ENCODE measurements at places on chromosomes 1 and 21. TPM values are rescaled to one million over a fixed set of nuclear protein-coding genes. Genes with fewer than 3 reads are reported as not detected.

UTP11 gene
- total RNA-seq, result 28.0 TPM

TCHHL1 gene
- not detected for total RNA-seq

EXTL1 gene
- 30.6 TPM for total RNA-seq

RGL1 gene
- total RNA-seq, result 57.3 TPM

PM20D1 gene
- 6.7 TPM for total RNA-seq

PRDM16 gene
- 12.2 TPM for total RNA-seq

GRCh38 chr1:45923343-45923742, 119.9 kb downstream of the MAST2 start:
- H3K27me3 ChIP-seq, result no peaks in the 10 kb centered on the region
- H3K4me1 ChIP-seq, result no peaks in the 10 kb centered on the region
- H3K27ac ChIP-seq, result no peak overlapping the region
- no peaks in the 10 kb centered on the region for H3K36me3 ChIP-seq
- DNase-seq, result no peak

DNA sequence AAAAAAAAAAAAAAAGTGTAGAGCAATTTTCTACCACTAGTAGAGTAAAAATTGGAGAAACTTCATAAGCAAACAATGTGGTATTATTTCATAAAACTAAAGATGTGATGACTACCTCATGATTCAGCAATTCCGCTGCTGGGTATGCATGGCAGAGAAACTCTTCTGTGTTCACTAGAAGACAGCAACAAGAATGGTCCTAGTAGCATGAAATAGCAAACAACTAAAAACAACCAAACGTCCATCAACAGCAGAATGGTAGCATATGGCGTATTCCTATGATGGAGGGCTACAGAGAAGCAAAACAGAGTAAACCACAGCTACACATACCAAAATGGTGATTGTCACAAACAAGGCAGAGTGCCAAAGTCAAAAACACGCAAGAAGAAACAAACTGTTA, 18.9 kb downstream of the HTR1D start:
- H3K27me3 ChIP-seq, result no peaks in the 10 kb centered on the region
- H3K4me1 ChIP-seq, result no peaks in the 10 kb centered on the region
- H3K4me3 ChIP-seq, result no peak overlapping the region

DNA sequence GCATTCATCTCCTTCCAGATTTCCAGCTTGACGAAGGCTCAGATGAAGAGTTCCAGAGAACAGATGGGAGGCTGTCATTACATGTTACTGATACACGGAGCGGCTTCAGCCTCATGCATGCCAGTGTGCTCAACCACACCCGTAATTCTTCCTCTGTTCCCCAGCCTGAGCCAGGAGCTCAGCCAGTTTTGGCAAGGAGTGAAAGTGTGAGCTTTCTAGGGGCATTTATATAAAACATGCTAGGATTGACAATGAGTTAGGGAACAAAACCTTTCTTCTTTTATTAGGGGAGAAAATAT, 290.4 kb upstream of the PLXNA2 start:
- no peak overlapping the region for H3K4me3 ChIP-seq
- DNase-seq, result no peak
- H3K4me1 ChIP-seq, result no peaks in the 10 kb centered on the region
- H3K36me3 ChIP-seq, result no peaks in the 10 kb centered on the region
- no peaks in the 10 kb centered on the region for H3K27me3 ChIP-seq

- no peaks in the 10 kb centered on the region for H3K4me1 ChIP-seq
- no peaks in the 10 kb centered on the region for H3K36me3 ChIP-seq
- H3K27ac ChIP-seq, result no peak overlapping the region
These were observed 42.7 kb upstream of the ATP1A1 start for GRCh38 chr1:116330342-116330652.

DNA sequence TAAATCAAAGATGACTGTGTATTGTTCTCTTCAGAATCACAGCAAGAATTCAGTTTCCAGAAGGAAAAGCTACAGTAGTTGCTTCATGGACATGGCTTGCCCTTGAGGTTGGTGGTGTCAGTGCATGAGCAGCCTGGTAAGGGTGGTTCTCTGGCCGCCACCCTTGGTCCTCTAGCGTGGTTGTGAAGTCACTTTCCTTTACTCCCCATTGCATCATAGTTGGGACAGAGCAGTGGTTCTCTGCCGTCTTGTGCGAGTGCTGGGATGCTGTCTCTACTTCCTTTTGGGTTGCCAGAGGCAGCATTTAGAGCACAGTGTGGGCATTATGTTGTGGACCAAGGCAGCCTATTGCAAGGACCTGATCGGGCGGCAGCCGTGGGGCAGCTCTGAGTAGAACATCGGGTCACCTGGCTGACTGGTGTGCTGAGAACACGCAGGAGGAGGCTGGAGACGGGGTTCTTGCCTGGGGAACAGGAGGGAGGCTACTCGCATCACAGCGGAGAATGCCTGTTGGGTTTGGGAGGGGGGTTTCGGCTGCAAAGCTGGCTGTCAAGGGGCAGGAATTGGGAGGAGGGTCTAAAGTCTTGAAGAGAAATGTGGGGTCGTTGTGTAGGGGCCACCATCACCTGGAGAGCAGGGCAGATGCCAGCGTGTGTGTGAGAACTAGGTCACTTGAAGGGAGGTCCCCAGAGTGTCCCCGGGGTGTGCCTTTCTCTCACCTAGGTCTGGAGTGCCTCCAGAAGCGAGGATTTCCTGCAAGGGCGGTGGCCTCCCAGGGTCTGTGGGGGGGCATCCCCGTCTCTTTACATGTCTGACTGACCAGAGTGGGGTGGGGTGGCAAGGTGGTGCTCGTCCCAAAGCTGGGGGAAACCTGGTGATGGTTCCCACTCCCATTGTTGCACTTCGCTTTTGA, 6.3 kb downstream of the ARF1 start:
- H3K27me3 ChIP-seq, result no peaks in the 10 kb centered on the region
- no peaks in the 10 kb centered on the region for H3K36me3 ChIP-seq
- no peak overlapping the region for H3K4me3 ChIP-seq
- peaks cover 81% of the 10 kb centered on the region for H3K4me1 ChIP-seq

DNA sequence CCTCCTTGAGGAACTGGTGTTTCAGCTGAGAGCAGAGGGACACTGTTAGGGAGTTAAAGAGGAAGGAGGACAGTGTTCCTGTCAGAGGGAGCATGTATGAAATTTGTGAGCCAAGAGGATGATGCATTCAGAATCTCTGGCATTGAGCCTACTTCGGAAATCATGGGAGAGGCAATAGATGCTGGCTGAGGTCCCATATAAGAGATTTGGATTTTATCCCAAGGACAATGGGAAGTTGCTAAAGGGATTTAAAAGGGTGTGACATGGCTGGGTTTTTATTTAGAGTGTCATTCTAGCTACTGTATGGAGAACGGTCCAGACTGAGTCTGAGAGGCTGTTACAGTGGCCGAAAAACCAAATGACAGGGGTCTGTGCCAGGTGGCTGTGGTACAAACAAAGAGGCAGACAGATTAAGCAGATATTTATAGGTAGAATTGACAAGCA, 403.2 kb upstream of the B3GALT2 start:
- no peaks in the 10 kb centered on the region for H3K27me3 ChIP-seq
- no peaks in the 10 kb centered on the region for H3K4me1 ChIP-seq
- no peak overlapping the region for H3K27ac ChIP-seq

DNA sequence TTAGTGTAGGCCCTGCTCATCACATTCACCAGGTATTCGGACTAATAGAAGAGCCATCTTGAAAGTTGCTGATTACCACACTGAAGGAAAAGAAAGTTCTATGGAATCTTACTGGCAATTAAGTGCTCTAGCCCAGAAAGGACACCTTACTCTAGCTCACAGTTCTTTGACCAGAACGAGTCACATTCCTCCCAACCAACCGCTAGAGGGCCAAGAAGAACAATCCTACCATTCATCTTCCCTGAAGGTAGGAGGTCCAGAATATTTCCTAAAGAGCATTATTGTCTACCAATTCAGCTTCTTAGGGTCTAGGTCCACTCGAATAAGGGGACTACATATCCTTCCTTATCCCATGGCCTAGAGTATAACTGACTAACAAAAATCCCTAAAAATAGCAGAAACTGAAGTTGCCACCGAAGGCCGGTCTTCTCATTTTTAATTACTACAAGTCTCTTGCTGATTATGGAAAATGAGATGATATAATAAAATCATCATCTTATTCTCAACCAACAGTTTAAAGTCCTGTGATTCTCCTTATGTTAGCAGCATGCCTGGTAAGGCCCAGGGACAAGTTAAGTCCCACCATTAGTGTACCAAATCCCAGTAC, 2.7 kb upstream of the FMO1 start:
- H3K27ac ChIP-seq, result no peak overlapping the region
- H3K4me3 ChIP-seq, result no peak overlapping the region
- H3K36me3 ChIP-seq, result no peaks in the 10 kb centered on the region
- H3K27me3 ChIP-seq, result no peaks in the 10 kb centered on the region
- H3K4me1 ChIP-seq, result no peaks in the 10 kb centered on the region

GRCh38 chr1:193234530-193234929, 48.1 kb upstream of the B3GALT2 start:
- H3K36me3 ChIP-seq, result peaks cover 53% of the 10 kb centered on the region
- no peak overlapping the region for H3K27ac ChIP-seq

DNA sequence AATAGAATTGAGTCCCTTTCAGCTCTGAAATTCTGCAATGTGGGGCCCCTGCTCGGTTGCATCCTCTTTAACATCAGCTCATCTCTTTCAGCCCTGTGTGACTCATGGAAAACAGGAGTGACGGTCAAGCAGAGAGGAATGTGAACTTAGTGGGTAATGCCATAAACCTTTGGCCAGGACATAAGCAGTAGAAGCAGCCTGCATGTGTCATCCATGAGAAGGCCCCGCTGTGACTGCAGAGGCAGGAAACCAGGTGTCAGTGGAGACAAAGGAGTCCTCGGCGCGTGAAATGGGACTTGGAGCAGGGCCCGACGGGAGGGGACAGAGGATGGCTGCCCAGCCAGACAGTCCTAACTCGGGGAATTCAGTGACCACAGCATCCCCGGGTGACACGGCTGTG, 21.1 kb upstream of the EPHB2 start:
- DNase-seq, result no peak
- no peak overlapping the region for H3K4me3 ChIP-seq
- H3K27ac ChIP-seq, result no peak overlapping the region
- H3K27me3 ChIP-seq, result peaks cover 9% of the 10 kb centered on the region
- no peaks in the 10 kb centered on the region for H3K4me1 ChIP-seq

GRCh38 chr1:231027971-231028370, 12.1 kb downstream of the FAM89A start:
- no peak overlapping the region for H3K27ac ChIP-seq
- H3K27me3 ChIP-seq, result no peaks in the 10 kb centered on the region
- no peaks in the 10 kb centered on the region for H3K36me3 ChIP-seq
- H3K4me3 ChIP-seq, result no peak overlapping the region

GRCh38 chr21:35948982-35949381, 111.3 kb downstream of the SETD4 start:
- H3K27ac ChIP-seq, result no peak overlapping the region
- H3K4me3 ChIP-seq, result no peak overlapping the region
- H3K27me3 ChIP-seq, result no peaks in the 10 kb centered on the region
- peaks cover 4% of the 10 kb centered on the region for H3K4me1 ChIP-seq
- no peaks in the 10 kb centered on the region for H3K36me3 ChIP-seq
- no peak for DNase-seq

DNA sequence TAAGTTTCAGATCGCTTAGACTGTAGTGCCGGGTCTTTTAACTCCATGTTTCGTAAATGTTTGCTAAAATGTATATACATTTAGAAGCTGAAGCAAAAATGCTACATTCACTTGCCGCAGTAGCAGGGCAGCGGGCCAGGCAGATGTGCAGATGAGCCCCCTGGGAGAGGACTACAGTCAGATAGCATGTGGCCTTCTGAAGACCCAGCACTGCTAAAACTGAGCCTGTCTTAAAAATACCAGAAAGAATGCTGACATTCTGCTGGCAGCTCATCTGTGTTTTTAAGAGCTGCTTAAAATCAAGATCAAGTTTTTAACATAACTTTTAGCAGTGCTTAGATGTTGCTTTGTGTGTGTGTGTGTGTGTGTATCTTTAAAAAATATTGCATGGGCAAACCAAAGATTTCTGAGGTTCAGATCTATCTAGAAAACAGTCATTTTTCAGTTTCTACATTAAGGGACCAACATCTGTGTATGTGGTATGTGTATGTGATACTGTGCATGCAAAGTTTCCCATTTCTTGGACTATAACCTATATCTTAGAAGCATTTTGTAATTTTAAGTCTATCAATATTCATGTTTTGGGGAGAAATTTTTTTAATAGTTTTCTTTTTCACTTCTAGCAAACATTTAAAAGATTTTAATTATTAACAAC, 31.7 kb downstream of the CHRM3 start:
- no peaks in the 10 kb centered on the region for H3K27me3 ChIP-seq
- no peaks in the 10 kb centered on the region for H3K36me3 ChIP-seq
- H3K27ac ChIP-seq, result no peak overlapping the region
- H3K4me1 ChIP-seq, result no peaks in the 10 kb centered on the region
- no peak for DNase-seq
- H3K4me3 ChIP-seq, result no peak overlapping the region

- no peaks in the 10 kb centered on the region for H3K27me3 ChIP-seq
- no peak overlapping the region for H3K27ac ChIP-seq
- H3K4me1 ChIP-seq, result no peaks in the 10 kb centered on the region
- DNase-seq, result no peak
- no peaks in the 10 kb centered on the region for H3K36me3 ChIP-seq
These were observed 26.9 kb upstream of the C1orf174 start for GRCh38 chr1:3926956-3927355.

GRCh38 chr1:165842023-165842670, 14.7 kb downstream of the UCK2 start:
- no peak for DNase-seq
- H3K27me3 ChIP-seq, result no peaks in the 10 kb centered on the region
- H3K36me3 ChIP-seq, result no peaks in the 10 kb centered on the region
- H3K4me3 ChIP-seq, result no peak overlapping the region
- no peak overlapping the region for H3K27ac ChIP-seq
- H3K4me1 ChIP-seq, result peaks cover 16% of the 10 kb centered on the region

DNA sequence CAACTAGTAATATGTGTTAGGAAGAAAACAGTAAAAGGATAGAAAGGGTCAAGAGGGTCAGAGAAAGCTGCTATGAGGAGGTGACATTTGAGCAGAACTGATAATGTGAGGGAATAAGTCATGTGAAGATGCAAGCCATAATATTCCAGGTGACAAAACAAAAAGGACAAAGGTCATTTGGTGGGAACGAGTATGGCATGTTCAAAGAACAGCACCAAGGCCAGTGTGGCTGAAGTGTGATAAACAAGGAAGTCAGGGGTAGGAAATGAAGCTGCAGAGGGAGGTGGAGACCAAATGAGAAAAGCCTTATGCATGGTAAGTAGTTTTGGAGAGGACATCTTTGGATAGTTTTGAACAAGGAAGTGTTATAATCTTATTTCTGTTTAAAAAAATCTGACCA, 46.7 kb downstream of the LPGAT1 start:
- H3K27me3 ChIP-seq, result no peaks in the 10 kb centered on the region
- no peaks in the 10 kb centered on the region for H3K36me3 ChIP-seq
- H3K4me1 ChIP-seq, result no peaks in the 10 kb centered on the region
